ENCODE measurements at places on chromosomes 16 and 17. TPM values are rescaled to one million over a fixed set of nuclear protein-coding genes. Genes with fewer than 3 reads are reported as not detected.
A peak's percentile ranks its signal among the peaks of the same experiment; 100 is the strongest.

DNA sequence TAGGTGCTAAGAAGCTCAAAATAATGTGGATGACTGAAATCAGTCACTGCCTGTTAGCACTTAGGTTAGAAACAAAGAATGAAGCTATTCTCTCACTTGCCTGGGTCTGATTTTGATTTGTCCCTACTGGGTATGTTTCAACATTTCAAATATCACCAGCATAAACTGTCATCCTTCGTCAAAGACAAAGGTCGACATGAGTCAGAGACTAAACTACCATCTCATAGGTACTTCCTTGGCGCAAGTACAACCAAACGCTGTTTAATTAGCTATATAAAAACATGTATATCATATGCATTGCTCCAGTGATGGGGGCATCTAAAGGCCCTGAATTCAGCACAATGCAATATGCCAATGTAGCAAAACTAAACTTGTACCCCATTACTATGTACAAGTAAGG, 4.0 kb downstream of the AKTIP start:
- H3K4me1 ChIP-seq = peaks cover 12% of the 10 kb centered on the region
- no peak for DNase-seq
- H3K4me3 ChIP-seq = no peak overlapping the region
- H3K27ac ChIP-seq = no peak overlapping the region

DCXR gene
- 70.7 TPM for total RNA-seq

CDK10 gene
- 114 TPM for total RNA-seq

CD300LB gene
- 0.12 TPM for total RNA-seq

GRCh38 chr17:41907633-41908539, 10.9 kb downstream of the ACLY start:
- H3K4me1 ChIP-seq = no peaks in the 10 kb centered on the region
- DNase-seq = no peak
- H3K4me3 ChIP-seq = no peak overlapping the region
- no peaks in the 10 kb centered on the region for H3K27me3 ChIP-seq
- H3K36me3 ChIP-seq = peaks cover 2% of the 10 kb centered on the region
- no peak overlapping the region for H3K27ac ChIP-seq

DNA sequence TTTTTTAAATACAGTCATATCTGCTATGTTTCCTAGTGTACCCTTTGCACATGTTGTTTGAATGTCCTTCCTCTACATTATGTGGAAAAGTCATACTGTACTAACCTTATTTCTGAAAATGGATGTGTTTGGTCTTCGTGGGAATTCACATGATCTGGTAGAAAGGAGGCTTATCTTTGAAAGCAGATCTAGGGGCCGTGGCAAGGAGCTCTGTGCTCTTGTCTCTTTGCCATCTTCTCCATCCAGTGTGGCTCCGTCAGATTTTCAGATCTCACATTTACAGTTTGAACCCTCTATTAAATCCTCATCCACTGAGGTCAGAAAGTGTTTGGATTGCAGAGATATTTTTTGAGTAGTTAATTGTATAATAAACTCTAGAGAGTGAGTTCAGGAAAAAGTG, 32.9 kb downstream of the MAP2K4 start:
- H3K27ac ChIP-seq = no peak overlapping the region
- no peak overlapping the region for H3K4me3 ChIP-seq
- H3K36me3 ChIP-seq = no peaks in the 10 kb centered on the region
- DNase-seq = no peak

DNA sequence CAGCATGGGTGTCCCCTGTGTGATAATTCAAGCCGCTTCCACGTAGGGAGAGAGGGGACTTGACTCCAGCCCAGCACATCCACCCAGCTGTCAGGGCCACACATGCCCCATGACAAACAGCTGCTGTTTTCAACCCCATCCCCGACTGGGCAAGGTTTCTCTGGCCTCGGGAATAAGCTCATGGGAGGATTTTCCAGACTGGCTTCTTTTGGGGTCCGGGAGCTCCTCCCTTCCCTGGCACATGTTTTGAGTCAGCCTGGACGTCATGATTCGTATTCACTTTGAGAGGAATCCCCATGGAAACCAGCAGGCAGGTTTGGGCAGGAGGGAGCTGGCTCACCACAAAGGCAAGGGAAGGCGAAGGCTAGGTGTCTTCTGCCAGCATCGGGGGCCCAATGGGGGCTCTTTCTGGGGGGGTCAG, 156.4 kb downstream of the CMIP start:
- H3K36me3 ChIP-seq = no peaks in the 10 kb centered on the region
- no peak for DNase-seq
- H3K27me3 ChIP-seq = no peaks in the 10 kb centered on the region
- H3K4me1 ChIP-seq = no peaks in the 10 kb centered on the region
- no peak overlapping the region for H3K4me3 ChIP-seq
- H3K27ac ChIP-seq = no peak overlapping the region

DNA sequence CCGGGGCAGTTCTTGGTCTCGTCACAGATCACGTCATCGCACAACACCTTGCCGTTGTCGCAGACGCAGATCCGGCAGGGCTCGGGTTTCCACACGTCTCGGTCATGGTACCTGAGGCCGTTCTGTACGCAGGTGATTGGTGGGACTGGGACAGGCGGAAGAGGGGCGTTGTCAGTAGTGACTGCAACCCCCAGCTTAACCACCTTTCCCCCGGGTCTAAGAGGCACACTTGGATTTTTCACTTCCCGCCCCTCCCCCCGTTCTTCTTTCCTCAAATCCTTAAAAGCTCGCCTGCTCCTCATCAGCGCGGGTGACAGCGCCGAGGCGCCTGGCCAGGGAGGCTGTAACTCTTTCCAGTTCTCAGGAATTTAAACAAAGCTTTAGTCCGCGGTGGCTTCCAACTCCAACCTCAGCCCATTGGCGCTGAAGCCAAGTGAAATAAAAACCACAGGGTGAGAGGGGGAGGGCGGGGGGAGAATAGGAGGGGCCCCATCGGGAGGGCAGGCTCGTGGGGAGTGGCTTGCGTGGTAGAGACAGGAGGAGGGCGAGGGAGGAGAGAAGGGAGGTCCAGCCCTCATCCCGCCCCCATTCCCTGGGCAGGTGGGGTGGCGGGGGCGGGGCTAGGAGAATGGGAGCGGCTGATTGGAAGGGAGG, 1.5 kb downstream of the COL1A1 start:
- peaks cover 23% of the 10 kb centered on the region for H3K4me1 ChIP-seq
- H3K36me3 ChIP-seq = no peaks in the 10 kb centered on the region
- peak; percentile 80 for DNase-seq
- H3K27ac ChIP-seq = no peak overlapping the region

DNA sequence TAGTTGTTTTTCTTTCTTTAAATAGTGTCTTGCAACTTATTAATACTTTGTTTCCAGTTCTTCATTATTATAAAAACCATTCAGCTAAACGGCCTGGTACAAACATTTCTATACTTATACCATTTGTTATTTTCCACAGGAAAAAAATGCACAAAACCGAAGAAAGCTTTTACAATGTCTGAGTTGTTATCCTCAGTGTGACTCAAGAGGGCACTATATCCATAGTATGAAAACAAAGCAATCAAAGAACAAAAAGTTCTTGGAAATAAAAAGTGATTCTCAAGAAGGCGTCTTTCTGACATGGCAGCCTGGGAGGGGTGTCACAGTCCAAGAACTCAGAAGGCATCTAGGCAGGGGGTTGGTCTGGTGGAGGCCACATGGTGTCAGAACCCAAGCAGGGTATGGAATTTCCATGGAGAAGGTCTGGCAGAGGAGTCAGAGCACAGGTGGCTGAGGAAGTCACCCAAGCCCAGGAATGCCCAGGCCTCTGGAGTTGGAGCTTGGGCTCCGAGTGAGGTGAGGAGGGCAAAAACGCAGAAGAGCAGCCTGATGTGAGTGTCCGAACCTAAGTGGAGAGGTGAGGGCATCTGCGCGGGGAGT, 70.9 kb upstream of the ATP2A3 start:
- no peaks in the 10 kb centered on the region for H3K27me3 ChIP-seq
- no peak overlapping the region for H3K4me3 ChIP-seq
- H3K36me3 ChIP-seq = peaks cover 66% of the 10 kb centered on the region
- no peak for DNase-seq
- H3K4me1 ChIP-seq = no peaks in the 10 kb centered on the region

DNA sequence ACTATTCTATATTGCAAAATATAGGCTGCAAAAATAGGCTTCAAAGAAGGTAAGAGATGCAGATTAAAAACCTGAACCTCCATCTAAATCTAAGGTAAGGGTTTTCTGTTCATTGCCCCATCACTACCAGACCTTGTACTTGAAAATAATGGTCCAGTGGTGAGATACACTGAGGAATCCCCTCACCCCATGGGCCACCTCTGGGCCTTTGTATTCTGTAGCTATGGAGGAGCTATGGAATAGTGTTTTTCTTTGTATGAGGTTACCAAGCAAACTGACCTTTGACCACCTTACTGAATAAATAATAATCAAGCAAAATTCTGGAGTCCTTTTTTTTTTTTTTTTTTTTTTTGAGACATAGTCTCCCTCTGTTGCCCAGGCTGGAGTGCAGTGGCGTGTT, 4.8 kb upstream of the UBE2Z start:
- no peak overlapping the region for H3K4me3 ChIP-seq
- H3K4me1 ChIP-seq = peaks cover 9% of the 10 kb centered on the region
- no peaks in the 10 kb centered on the region for H3K27me3 ChIP-seq
- no peak overlapping the region for H3K27ac ChIP-seq
- no peak for DNase-seq

DNA sequence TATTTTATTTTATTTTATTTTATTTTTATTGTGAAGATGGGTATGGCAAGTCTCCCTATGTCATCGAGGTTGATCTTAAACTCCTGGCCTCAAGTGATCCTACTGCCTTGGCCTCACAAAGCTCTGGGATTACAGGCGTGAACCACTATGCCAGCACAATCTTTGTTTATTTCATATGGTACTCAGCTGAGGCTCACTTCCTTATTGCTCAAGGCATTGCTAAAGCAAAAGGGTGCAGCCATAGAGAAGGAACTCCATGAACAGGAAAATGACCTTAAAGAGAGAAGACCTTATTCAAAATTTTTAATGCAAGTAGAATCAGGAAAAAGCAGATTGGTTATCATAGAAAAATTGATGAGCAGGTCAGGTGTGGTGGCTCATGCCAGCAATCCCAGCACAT, 110.6 kb upstream of the RBBP6 start:
- DNase-seq = no peak
- no peaks in the 10 kb centered on the region for H3K36me3 ChIP-seq
- peaks cover 4% of the 10 kb centered on the region for H3K27me3 ChIP-seq
- H3K4me3 ChIP-seq = no peak overlapping the region

TMED6 gene
- 6.3 TPM for total RNA-seq

- no peak for DNase-seq
- H3K4me1 ChIP-seq = no peaks in the 10 kb centered on the region
- no peak overlapping the region for H3K27ac ChIP-seq
- no peaks in the 10 kb centered on the region for H3K36me3 ChIP-seq
Measured at GRCh38 chr16:53576210-53576609, 73.2 kb upstream of the AKTIP start.

GRCh38 chr17:8015957-8016631, 13.7 kb downstream of the GUCY2D start:
- peak; percentile 32 for DNase-seq
- peaks cover 27% of the 10 kb centered on the region for H3K4me1 ChIP-seq
- no peak overlapping the region for H3K27ac ChIP-seq
- no peaks in the 10 kb centered on the region for H3K36me3 ChIP-seq

GRCh38 chr17:57651996-57652395, 93.1 kb downstream of the CCDC182 start:
- no peaks in the 10 kb centered on the region for H3K36me3 ChIP-seq
- no peak for DNase-seq
- no peak overlapping the region for H3K4me3 ChIP-seq
- H3K27ac ChIP-seq = no peak overlapping the region

- no peaks in the 10 kb centered on the region for H3K27me3 ChIP-seq
- DNase-seq = no peak
- no peaks in the 10 kb centered on the region for H3K36me3 ChIP-seq
- H3K4me1 ChIP-seq = no peaks in the 10 kb centered on the region
- no peak overlapping the region for H3K27ac ChIP-seq
Measured at GRCh38 chr16:8568231-8568617, 22.1 kb downstream of the TMEM114 start.

APOH gene
- total RNA-seq = not detected

HOXB9 gene
- not detected for total RNA-seq

DNA sequence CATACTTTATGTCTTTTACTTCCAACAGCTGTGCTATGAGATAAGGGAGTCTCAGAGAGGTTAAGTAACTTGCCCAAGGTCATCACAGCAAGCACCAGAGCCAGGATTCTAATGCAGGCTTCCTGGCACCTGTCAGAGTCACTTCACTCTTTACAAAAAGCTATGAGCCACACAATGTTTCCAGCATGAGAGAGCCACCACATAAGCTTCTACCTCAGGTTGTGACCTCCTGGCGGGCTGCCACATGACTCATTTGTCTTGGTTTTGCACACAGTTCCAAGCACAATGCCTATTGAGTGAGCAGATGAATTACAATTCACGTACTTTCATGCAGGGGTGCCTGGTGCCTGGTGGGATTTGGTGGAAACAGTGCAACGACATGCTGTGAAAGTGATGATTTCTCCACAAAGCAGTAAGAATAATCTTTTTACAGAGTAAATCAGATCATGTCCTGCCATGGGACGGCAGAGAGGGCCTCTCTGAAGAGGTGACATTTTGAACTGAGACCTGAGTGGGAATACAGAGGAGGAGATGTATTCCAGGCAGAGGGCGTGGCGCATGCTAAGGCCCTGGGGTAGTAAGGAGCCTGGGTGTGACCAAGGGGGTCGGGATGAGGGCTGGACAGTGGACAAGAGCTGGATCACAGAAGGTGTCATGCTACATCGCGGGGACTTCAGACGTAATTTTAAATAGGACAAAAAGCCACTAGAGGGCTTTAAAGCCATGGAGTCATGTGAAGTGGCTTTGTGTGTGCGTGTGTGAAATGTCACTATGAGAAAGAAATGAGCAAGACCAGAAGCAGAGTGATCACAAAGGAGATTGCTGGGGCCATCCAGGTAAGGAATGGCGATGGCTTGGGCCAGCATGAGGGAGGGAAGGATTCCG, 53.4 kb downstream of the CACNG3 start:
- H3K27me3 ChIP-seq = peaks cover 9% of the 10 kb centered on the region
- H3K27ac ChIP-seq = no peak overlapping the region
- no peak overlapping the region for H3K4me3 ChIP-seq
- H3K4me1 ChIP-seq = no peaks in the 10 kb centered on the region
- DNase-seq = no peak

ACSM2B gene
- total RNA-seq = not detected

AP2B1 gene
- 120 TPM for total RNA-seq

FOXF1 gene
- total RNA-seq = not detected

RHBDF2 gene
- 482 TPM for total RNA-seq

GRCh38 chr17:27460196-27460725, 4.0 kb downstream of the KSR1 start:
- H3K27me3 ChIP-seq = no peaks in the 10 kb centered on the region
- DNase-seq = no peak
- H3K4me1 ChIP-seq = peaks cover 22% of the 10 kb centered on the region
- no peak overlapping the region for H3K4me3 ChIP-seq

ADGRG1 gene
- total RNA-seq = 0.20 TPM

CHAD gene
- 3.9 TPM for total RNA-seq

Measured in B cell (primary cell).